Fibroblast of lung (primary cell): ENCODE measurements at places on chromosomes 7 and 10. TPM values are rescaled to one million over a fixed set of nuclear protein-coding genes. Genes with fewer than 3 reads are reported as not detected.

- peak; percentile 80 for DNase-seq
Measured at GRCh38 chr7:94298943-94299342, 95.8 kb upstream of the COL1A2 start.

HMX3 gene
- not detected in 2 replicates for total RNA-seq

DNA sequence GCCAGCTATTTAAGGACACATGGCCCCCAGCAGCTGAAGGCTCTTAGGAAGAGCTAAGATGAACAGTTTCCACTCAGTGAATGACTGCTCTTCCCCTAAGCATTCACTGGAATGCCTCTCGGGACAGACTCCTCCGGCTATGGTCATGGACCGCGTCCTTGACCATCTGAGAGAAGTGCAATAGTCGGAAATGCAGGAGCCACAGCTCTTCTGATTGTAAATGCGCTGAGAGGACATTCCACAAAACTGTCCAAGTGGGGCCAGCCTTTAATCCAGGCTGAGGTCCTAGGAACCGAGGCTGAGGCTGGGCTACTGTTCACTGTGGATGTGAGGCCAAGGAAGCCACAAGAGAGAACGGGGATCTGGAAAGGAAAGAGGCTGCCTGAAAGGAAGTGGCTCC, 162.0 kb upstream of the TMEM72 start:
- DNase-seq, result no peak

DNA sequence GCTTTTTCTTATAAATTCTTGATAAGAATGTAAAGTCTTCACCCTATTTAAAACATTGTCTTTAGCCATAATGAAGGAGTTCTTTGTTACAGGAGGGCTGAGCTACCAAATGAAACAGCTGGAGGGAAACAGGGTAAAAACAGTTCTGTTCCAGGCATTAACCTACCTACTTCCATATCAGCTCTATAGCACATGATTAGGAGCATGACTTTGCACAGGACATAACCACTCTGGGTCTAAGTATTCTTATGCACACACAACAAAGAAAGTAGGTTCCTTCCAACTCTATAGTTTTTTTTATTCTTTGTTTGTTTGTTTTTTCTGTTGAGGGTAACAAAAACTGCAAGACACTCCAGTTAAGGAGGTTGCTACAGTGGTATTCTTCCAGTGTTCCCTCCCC, 52.7 kb downstream of the SCIN start:
- no peak for DNase-seq

DDX50 gene
- 65.5 and 69.7 TPM in 2 replicates for total RNA-seq

- no peak for DNase-seq
Measured at GRCh38 chr10:14389981-14390590, 59.4 kb upstream of the FRMD4A start.

CCDC172 gene
- total RNA-seq, result not detected in 2 replicates

GFRA1 gene
- 6.3 and 23.1 TPM in 2 replicates for total RNA-seq

DNA sequence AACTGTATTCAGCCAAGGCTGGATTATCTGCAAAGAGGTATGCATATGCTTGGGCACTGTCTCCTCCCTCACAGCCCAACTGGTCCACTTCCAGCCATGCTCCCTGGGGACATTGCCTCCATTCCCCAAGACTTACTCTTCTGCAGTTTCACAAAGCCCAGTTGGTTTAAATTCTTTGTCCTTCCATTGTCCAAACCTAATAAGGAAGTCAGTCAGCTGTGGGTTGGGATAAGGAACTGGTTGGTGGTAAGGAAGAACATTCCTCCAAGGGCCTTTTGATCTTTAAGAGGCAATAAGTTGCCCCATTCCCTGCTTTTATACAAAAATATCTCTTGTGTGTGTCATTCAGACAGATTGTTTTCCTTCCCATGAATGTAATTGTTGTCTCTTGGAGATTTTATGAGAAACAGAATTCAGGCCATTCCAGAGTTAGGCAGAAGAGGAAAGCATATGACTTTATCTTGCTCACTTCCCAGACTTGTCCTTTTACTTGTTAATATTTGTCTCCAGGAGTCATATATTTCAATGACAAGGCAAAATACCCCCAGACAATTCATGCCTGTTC, 673.7 kb downstream of the SUGCT start:
- peak; percentile 85 for DNase-seq

GRCh38 chr10:93333278-93333978, 148.7 kb downstream of the MYOF start:
- DNase-seq, result no peak

- no peak for DNase-seq
Measured at GRCh38 chr10:30527623-30528428, 93.8 kb downstream of the MAP3K8 start.

GRCh38 chr7:105651798-105652197, 70.5 kb upstream of the EFCAB10 start:
- no peak for DNase-seq

DNA sequence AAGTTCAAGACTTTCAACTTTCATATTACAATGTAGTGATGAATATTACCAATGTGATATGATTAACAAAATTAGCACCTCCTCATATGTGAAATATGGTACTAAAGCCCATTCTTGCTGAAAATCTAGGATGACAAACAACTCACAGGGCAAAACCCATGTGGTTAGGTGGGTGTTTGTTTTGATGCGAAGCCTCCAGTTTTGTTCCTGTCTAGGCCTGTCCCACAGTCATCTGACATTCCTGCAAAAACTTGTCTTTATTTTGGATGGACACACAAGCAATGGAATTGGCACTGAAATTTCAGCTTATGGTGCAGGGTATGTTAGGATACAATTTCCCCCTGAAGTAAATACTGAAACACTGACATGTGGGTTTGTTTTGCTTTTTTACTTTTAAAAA, 95.3 kb downstream of the PARD3 start:
- no peak for DNase-seq
